ENCODE measurements at places on chromosomes 11 and 22.

DNA sequence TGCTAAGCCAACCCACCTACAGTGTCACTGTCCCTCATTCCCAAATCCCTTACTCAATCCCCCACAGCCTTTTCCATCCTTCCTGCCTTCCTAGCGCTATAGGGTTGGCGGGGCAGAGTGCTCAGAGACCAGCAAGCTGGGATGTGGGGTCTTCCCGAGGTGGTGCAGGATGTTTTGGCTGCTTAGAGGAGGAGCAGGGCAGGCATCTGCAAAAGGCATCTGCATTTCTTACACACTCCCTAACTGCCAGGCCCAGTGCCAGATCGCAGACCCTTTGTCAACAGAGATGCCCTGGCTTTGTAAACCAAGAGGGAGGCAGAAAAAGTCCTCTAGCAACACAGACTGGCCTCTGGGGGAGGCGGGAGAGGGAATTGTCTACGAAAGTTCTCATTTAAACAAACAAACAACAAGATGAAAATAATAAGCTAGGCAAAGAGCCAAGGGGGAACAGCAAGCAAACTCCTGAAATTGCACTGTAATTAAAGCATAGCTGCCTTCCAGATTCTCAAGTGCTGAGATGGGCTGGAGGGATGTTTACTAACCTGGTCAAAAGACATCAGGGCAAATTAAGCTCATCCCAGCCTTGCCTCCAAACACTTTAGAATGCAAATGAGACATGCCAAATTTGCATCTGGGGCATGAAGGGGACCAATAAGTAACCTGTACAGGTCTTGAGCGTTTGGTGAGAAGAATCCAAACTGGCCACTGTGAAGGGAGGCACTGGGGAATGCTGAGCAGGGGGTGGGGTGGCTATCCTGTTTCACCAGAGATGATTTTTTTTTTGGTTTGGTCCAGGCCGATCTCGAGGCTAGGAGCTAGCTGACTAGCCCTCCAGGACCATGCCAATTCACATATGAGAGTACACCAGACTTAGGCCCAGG is 38.1 kb upstream of the ADA2 start:
- no peak for DNase-seq

DNA sequence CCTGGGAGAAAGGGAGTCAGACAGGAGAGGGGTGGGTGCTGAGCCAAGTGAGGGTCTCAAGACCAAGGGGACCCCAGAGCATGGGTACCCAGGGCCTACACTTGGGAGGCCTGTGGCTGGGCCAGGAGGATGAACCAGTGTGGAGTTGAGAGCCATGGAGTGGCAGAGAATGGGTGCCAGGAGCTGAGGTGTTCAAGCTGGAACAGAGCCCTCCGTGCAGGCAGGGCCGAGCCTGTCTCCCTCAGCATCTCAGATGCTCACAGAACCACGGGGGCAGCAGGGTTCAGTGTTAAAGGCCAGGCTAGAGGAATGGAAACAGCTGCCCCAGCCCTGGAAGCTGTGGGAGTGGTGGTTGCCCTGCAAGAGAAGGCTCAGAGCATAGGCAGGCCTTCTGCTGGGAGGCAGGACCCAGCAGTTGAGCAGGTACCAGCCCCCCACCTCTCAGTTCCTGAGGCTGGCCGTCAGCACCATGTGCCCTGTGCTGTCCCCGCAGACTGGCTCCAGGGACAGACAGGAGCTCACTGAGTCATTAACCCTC is 32.3 kb downstream of the RSPH14 start:
- DNase-seq: no peak

- no peak for DNase-seq
Observed at GRCh38 chr11:61194169-61194671, 9.1 kb upstream of the PGA3 start.

DNA sequence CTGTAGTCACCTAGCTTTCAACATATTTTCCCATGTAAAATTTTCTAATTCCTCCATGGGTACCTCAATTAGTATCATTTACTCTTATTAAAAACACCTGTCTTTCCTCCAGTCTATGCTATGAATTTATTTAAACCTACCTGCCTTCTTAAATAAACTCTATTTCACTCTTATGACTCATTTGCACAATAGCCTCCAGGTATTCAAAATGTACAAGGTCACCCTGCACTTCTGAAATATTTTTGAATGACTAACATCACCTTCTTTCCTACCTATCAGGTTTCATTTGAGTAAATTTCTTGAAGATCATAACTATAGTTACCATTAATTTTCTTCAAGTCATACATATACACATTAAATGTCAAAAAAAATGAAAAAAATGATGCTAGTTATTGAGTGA is 939.7 kb downstream of the DLG2 start:
- DNase-seq: no peak

- no peak for DNase-seq
Observed at GRCh38 chr11:109795234-109795633, 298.0 kb upstream of the ZC3H12C start.
